ENCODE measurements at places on chromosomes 3 and 15.
A peak's percentile ranks its signal among the peaks of the same experiment; 100 is the strongest.

DNA sequence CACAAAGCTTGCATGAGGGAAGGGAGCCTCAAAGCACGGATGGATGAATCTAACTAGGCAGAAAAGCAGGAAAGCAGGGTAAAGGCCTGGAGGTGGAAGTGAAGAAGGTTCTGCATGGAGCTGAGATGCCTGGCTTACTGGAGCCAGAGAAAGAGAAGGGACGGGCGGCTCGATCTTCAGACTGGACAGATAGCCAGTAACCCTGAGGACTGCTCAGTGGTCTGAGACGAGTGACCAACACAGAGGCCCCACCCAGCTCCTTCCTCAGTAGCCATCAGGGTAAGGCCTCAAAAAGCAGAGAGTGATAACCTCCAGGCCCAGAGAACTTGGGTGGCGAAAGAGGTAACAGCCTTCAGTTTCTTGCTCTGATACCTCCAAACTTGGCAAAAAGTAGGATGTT is 6.4 kb downstream of the CLN6 start:
- no peak for DNase-seq

GRCh38 chr15:100753503-100753902 is 126.1 kb upstream of the ALDH1A3 start:
- DNase-seq = no peak

DNA sequence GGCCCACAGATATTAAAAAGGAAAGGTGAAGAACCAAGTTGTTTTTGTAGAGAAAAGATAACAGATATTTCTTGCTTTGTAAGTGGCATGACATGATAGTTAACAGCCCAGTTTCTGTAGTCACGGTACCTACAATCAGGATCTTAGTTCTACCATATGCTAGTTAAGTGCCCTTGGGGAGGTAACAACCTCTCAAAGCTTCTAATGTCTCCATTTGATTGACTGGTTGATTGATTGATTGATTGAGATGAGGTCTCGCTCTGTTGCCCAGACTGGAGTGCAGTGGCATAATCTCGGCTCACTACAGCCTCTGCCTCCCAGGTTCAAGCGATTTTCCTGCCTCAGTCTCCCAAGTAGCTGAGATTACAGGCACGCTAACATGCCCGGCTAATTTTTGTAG is 28.5 kb downstream of the SENP5 start:
- no peak for DNase-seq

GRCh38 chr15:73704869-73705645 is 20.9 kb downstream of the CD276 start:
- DNase-seq = peak; percentile 79

DNA sequence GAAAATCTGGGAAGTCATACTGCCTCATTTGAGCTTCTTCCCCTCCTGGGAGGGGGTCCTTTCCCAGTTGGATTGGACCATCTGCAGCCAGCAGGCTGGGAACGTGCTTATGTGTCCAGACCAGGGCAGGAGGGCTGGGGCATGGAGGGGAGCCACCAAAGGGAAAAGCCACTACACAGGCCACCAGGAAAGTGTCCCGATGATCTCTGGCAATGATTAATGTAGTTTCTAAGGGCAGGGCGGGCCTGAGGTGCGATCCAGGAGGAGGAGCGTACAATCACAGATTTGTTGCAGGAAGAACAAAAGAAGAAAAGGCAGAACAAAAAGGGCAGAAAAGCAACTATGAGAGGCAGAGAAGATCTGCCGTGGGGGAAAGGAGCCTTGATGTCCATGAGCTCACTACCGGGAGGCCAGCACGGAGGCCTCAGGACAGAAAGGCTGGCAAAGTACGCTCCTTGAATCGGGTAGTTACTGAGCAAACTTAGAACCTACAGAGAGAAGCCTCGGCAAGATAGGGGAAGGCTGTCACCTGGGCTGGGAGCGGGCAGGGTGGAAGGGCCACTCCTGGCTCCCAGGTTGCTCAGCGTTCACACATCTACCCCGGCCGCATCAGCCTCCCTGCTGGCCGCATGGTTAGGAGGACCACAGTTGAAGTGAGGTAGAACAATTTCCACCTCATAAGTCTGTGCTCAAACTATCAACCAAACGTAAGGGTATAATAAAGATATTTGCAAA is 79.5 kb upstream of the PCSK6 start:
- DNase-seq = no peak

DNA sequence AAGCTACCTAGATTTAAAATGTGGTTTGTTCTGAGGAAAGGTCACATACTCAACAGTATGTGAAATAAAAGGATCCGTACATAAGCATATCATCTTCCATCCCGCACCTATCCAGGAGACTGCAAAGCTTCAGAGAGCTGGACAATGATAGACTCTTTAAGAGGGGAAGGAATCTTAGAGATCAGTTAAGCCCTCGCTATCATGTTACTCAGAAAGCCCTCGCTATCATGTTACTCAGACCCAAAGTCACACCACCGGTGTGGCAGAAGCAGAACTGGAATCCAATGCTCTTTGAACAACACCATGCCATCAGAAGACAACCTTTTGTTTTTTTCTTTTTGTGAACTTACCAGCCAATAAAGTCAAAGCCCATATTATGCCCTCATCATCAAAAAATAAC is 5.8 kb downstream of the ANO10 start:
- DNase-seq = no peak

- no peak for DNase-seq
These were observed 17.4 kb downstream of the PTPN23 start for GRCh38 chr3:47398228-47398627.

DNA sequence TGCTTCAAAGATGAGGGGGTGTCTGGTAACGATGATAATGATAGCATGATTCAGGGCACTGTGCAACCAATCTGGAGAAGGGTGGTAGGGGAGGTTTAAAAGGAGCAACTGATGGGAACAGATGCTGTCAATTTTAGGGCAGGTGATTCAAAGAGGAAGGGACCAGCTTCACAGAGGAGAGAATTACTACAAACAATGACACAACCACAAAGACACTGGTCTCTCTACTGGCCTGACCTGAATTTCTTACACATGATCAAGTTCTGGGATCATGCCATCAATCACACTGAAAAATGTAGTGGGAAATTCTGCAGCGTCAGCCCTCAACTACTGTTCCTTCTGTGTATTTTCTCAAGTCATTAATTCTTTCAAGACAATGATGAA is 2.6 kb upstream of the CDV3 start:
- DNase-seq = no peak
